ENCODE measurements at places on chromosomes 2 and 18. TPM values are rescaled to one million over a fixed set of nuclear protein-coding genes. Genes with fewer than 3 reads are reported as not detected.

Gene UGT1A4
- total RNA-seq, result not detected

Gene B3GNT7
- not detected for total RNA-seq

Gene SLC9A2
- total RNA-seq, result 0.18 TPM

Gene ZFP36L2
- 106 TPM for total RNA-seq

Gene TGFA
- total RNA-seq, result 0.38 TPM

Gene CHRNG
- total RNA-seq, result not detected

Gene MAP3K19
- total RNA-seq, result not detected

Gene PRKAG3
- total RNA-seq, result not detected

Gene C2orf66
- not detected for total RNA-seq

Gene RAB31
- total RNA-seq, result 0.76 TPM

Gene EVA1A
- total RNA-seq, result not detected

Gene TEKT4
- total RNA-seq, result not detected

Gene SIX3
- not detected for total RNA-seq

GRCh38 chr2:138626148-138626547 lies 124.6 kb downstream of the SPOPL start:
- no peak for DNase-seq

GRCh38 chr2:240921311-240921994 lies 15.3 kb downstream of the CROCC2 start:
- DNase-seq, result no peak

GRCh38 chr2:45068571-45069140 lies 59.4 kb upstream of the SIX2 start:
- DNase-seq, result no peak

GRCh38 chr2:64140665-64141200 lies 3.5 kb downstream of the PELI1 start:
- no peak for DNase-seq

DNA sequence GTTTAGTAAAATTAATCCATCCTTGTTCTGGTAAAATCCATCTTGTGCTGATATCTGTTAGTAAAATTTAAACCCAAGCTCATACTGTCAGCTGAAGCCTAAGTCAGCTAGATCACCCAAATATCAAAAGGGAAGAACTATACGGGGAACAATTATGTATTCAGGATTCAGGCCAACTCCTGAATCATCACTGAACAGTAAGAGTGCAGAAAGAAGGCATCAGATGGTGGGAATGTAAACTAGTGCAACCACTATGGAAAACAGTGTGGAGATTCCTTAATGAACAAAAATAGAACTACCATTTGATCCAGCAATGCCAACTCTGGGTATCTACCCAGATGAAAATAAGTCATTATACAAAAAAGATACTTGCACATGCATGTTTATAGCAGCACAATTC lies 81.8 kb downstream of the RAPGEF4 start:
- no peak for DNase-seq

DNA sequence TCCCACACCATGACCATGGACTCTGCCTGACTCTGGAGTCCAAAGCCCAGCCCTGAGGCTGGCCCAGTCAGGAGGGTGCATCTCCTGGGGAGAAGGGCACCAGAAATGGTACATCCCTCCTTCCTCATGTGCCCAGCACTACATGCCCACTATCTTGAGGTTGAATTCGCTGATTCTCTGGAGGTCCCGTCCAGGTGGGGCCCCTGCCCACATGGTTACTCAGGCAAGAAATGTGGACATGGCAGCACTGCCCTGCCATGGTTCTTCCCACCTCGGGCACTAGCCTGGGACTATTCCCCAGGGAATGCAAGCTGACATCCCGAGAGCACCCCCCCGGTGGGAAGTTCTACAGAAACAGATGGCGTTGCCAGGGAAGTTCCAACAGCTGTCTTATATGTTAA lies 15.3 kb upstream of the HES6 start:
- DNase-seq, result no peak

DNA sequence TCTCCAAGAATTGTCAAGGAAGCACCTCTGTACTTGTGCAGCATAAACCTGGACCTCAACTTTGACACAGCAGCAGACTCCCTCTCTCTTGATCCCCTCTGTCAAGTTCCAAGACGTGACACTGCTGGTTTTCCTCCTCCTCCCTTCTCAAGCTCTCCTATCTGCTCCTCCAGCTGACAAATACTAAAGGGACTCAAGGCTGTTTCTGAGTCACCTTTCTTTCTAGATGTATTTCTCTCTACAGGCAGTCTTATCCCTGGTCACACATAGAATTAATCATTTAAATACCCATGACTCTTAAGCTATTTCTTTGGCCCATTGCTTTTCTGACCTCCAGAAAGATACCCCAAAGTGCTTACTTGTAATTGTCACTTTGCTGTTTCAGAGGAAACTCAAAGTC lies 53.5 kb downstream of the SEPTIN10 start:
- no peak for DNase-seq

- DNase-seq, result peak; percentile 75
Measured at GRCh38 chr2:153519257-153519875, 40.8 kb upstream of the RPRM start.

DNA sequence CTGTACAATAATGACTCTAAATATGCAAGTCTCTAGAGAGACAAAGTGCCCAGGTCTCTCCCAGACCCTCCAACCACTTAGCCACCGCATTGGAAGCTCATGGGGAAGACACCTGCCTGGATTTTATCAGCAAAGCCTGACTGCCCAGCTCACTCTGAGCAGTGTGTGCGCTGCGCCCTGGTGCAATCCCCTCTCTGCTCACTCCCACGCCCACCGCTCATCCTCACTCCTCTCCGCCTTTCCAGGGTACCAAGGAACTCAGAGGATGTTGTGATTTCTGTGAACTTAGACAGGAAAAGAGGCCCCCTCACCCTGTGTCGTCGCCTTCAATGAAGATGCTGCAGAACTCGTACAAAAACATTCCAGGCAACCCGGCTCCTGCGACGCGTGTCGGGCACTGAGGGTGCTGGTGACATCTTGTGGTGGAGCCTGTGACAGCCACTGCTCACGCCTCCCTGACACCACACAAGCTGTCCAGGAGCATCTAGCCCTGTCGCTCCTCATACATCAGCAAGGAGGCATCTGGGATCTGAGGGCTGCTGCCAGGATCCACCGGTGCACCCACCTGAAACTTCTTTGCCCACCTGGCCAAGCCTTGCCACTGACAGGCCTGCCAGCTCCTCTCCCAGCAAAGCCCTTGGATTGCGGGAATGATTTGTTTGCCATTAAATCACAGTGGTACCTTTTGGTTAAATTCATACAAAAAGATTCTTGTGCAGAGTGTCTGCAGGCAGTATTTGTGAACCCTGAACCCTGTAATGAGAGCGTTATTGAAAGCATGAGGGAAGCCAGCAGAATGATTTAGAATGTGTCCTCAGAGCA lies 220.4 kb downstream of the ZNF516 start:
- DNase-seq, result peak; percentile 10

DNA sequence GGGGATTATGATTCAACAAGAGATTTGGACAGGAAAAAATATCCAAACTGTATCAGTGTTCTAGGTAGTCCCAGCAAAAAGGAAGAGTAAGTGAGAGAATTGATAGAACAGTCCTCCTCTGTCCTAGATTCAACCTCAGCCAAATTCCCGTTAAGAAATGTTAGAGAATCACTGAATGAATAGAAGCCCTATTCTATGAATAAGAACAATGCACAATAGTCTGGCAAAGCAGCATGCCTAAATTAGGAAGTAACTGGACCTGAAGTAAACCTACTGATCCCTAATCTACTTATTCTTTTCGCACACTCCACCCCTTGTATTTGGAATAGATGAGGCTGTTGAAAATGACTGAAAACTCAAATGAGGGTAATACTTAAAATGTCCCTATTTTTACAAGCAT lies 1665.5 kb downstream of the LRP1B start:
- no peak for DNase-seq

- DNase-seq, result peak; percentile 35
Measured at GRCh38 chr18:46917803-46918600, 600 bp downstream of the KATNAL2 start.

- no peak for DNase-seq
Measured at GRCh38 chr2:198055716-198056115, 251.3 kb downstream of the PLCL1 start.

DNA sequence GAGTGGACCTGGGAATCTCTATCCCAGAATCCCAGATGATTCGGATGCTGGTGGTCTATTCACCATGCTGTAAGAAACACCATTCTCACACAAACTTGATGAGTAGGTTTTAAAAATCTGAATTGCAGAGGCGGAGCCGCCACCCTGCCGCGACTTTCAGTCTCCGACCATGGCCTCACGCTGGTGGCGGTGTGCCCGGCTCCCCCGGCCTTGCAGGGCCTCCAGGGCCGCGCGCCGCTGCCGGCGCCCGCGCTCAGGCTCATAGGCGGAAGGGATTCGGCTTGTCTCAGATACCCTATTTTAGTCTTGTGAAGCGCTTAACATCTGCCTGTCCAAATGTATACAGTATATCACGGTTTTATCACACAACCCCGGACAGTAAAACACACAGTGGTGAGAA lies 2.6 kb upstream of the PPM1B start:
- DNase-seq, result no peak

- no peak for DNase-seq
Measured at GRCh38 chr2:241728000-241728399, 6.4 kb upstream of the D2HGDH start.

DNA sequence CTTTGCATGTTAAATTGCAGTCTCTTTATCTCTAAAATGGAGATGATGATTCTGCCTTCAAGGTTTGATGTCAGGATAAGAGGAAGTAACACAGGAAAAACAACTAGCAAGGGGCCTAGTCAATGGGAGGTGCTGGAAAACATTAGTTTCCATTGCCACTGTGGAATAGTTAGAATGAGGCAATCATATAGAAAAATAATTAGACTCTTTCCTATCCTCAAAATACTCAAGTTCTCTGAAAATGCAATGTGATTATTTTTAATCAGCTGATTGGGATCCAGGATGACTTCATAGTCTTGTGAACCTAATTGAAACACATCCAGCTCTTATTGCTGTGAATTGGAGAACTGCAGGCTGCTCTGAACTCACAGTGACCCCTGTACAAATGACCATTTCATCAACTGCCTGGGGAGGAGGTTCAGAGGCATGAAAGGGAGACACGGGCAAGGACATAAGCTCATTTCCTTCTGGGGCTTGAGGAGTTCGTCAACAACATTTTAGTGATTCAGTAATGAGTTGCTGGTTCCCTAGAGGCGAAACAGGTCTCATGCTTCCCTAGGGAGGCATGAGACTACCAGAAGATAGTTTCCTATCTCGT lies 422.5 kb downstream of the LPIN1 start:
- DNase-seq, result no peak

DNA sequence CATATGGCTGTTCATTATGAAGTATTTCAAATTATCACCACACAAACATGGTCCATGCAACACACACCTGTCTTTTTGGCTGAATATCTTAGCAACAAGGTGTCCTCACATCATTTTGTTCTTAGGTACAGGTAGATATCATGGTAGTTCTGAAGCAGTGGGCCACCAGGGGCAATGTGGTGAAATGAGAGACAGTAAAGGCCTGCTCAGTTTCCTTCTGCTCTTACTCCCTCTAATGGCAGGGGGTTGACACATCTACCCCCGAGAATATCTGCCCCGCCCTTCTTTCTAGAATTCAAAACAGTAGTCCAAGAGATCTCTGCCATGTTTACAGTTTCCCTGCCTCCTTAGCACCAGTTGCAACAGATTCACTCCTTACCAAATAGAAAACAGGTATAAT lies 147.0 kb upstream of the KLHL14 start:
- peak; percentile 18 for DNase-seq

GRCh38 chr2:121626777-121627524 lies 22.3 kb downstream of the CLASP1 start:
- no peak for DNase-seq

GRCh38 chr2:225670111-225670974 lies 270.8 kb downstream of the NYAP2 start:
- DNase-seq, result no peak

- DNase-seq, result no peak
Measured at GRCh38 chr2:23828986-23829385, 97.9 kb downstream of the ATAD2B start.

DNA sequence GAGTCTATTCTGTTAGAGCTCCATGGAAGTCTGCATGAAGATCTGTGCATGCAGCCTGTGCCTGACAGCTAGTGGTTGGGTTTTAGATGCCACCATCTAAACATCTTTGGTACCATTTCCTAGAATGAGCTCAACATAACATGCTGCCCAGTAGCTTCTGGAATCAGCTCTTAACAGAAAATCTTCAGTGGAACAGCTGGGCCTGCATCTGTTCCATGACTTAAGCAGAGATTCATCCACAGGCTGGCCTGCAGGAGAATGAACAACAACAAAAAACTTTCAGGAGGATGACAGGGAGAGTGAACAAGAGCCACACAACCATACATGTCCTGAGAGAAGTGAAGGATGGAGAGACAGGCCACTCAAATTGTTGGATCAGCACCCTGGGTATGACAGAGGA lies 316.6 kb downstream of the RDH14 start:
- DNase-seq, result no peak

DNA sequence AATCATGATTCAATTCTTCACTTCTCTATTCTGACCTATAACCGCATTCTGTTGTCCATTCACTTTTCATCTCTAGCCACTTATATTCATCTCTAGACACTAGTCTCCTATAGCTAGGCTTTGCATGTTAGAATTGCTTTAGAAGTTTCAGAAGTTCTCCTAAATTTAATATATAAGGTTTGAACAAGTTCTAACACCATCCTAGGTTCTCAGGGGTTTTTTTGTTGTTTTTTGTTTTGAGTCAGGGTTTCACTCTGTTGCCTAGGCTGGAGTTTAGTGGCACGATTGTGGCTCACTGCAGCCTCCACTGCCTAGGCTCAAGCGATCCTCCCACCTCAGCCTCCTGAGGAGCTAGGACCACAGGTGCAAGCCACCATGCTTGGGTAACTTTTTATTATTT lies 19.9 kb downstream of the WDSUB1 start:
- no peak for DNase-seq

DNA sequence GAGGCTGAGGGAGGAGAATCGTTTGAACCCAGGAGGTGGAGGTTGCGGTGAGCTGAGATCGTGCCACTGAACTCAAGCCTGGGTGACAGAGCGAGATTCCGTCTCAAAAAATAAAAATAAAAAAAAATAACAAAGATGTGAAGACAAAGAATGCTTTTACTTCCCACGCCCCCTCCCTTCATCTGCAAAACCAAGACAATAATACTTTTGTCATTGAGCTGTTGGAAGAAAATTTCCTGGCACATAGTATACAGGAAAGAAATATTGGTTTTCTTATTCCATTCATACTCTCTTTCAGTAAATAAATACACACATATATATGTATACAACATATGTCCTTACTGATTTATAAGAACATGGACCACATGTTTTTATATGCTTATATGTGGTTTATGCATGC lies 12.2 kb downstream of the GREB1 start:
- DNase-seq, result no peak

GRCh38 chr2:170073288-170073687 lies 104.7 kb upstream of the MYO3B start:
- no peak for DNase-seq

Measured in activated CD8-positive, alpha-beta T cell treated with anti-CD3 and anti-CD28 coated beads for 36 hours (primary cell).